ENCODE measurements at places on chromosomes 5 and 9.
A peak's percentile ranks its signal among the peaks of the same experiment; 100 is the strongest.

DNA sequence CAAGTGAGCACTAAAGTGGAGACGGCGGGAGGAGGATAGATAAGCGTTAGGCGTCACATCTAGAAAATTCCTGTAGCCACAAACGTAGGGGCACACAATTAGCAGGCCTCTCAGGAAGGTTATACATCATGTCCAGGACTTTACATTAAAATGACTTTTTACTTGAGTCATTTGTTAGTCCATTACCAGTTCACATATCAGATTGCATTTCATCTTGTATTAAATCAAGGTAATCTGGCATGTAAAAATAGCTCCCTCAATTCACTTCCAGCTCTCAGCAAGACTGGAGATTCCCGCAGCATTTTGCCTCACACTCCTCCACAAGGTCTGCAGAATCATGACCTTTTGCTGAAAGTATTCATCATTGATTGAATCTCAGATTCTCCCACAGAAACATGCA lies 118.8 kb downstream of the PRDM6 start:
- DNase-seq = no peak

GRCh38 chr5:76403766-76404222 lies 709 bp downstream of the IQGAP2 start:
- DNase-seq = peak; percentile 42

DNA sequence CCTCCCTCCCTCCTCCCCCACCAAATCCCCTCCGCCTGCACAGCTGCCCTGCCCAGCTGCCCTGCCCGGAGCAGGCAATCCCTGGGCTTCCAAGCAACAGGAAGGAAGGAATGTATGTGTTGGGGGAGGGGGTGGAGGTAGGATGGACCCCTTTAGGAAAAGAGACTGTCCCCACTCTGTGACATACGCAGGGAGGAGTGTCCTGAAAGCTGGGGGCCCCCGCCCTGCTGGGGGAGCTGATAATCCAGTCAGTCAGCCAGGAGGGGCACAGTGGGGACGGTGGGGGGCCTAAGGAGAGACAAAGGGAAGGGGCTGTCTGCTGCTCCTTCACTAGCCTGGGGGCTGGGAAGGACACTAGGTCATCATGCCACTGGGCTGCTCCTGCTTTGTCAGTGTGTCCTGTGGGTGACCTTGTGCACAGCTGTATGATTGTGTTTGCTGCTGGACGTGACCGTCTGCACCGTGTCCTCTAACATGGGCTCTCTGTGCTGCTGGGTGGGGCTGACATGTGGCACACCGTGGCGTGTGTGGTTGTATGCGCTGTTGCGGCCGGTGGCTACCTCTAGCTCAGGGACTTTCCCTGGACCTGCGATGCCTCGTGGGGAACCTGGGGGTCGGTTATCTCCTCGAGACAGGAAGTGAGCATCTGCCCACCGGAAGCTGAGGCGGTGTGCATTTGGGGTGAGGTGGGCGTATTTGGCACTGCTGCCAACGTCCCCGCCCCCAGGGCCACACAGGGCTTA lies 3.0 kb downstream of the N4BP3 start:
- no peak for DNase-seq

- no peak for DNase-seq
Observed at GRCh38 chr9:2493109-2493508, 128.5 kb upstream of the VLDLR start.

- DNase-seq = no peak
Observed at GRCh38 chr5:155753943-155754581, 572.9 kb upstream of the SGCD start.

GRCh38 chr5:173638126-173639040 lies 21.9 kb upstream of the BOD1 start:
- DNase-seq = no peak

GRCh38 chr5:149455889-149456409 lies 76.9 kb upstream of the IL17B start:
- DNase-seq = no peak

GRCh38 chr5:31107091-31107518 lies 86.4 kb upstream of the CDH6 start:
- DNase-seq = no peak

DNA sequence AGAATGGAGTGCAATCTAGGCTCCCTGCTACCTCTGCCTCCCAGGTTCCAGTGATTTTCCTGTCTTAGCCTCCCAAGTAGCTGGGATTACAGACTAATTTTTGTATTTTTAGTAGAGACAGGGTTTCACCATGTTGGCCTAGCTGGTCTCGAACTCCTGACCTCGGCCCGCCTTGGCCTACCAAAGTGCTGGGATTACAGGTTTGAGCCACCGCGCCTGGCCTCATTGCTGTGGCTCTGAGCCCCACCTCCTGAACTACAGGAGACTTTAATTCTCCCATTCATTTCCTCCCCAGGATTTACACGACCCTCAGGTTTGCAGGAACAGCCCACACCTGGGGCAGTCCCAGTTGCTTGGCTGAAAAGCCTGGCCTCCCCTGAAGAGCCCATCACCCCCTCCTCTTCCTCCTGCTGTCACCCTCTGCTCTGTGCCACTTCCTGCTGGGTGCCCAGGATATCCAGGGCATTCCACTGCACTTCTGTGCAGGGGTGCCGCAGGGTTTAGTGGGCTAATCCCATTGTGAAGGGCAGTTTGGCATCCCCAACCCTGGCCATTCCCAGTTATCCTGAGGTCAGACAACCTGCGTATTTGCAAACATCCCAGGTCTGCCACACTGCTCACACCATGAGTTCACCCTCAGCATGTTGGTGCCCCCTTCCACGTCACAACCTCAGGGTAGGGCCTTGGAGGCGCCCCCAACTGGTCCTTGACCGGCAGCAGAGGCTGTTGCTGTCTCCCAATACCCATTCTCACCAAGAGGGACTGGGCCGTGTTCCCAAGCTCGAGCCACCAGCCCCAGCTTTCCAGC lies 265.0 kb upstream of the IRX4 start:
- DNase-seq = no peak

GRCh38 chr5:147481874-147482705 lies 27.8 kb downstream of the DPYSL3 start:
- no peak for DNase-seq

- no peak for DNase-seq
Observed at GRCh38 chr9:20200991-20201431, 412.2 kb upstream of the SLC24A2 start.

DNA sequence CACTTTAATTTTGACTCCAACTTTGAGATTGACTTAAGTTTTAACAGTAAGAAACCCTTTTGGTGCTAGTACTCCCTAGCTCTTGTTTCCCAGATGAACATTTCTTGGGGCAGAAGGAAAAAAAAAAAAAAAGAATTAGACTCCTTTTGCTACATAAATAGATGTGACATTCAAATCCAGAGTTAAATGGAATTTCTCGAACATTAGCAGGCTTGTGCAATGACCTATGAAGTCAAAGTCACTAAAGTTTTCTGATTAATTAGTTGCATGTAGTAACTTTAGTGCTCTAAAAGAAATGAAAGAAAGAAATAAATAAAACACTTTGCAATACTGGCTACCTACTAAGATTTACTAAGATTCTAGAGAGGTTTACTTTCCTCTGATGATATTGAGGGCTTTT lies 106.8 kb downstream of the TMEM174 start:
- no peak for DNase-seq

GRCh38 chr5:32584646-32585045 lies 711 bp upstream of the SUB1 start:
- no peak for DNase-seq

GRCh38 chr9:38440516-38440915 lies 16.3 kb upstream of the IGFBPL1 start:
- no peak for DNase-seq

DNA sequence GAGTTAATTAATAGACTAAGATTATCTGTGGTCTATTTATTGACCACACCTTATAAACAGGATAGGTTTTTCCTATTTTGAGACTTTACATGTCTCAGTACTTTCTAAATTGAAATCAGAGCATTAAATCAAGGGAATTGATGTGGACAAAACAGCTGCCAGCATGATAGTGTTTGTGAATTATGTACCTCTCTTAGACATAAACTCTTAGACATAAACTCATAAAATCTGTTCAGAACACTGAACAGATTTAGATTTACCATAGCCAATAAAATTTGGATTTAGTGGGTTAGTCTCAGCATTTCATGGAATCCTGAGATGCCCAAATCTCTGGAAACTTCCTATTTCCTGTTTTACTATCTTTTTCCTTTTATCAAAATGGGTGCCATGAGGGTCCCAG lies 11.5 kb upstream of the AGXT2 start:
- no peak for DNase-seq

- DNase-seq = no peak
Observed at GRCh38 chr5:171149772-171150171, 159.3 kb upstream of the TLX3 start.

GRCh38 chr5:138978080-138978479 lies 102.9 kb upstream of the LRRTM2 start:
- DNase-seq = no peak

DNA sequence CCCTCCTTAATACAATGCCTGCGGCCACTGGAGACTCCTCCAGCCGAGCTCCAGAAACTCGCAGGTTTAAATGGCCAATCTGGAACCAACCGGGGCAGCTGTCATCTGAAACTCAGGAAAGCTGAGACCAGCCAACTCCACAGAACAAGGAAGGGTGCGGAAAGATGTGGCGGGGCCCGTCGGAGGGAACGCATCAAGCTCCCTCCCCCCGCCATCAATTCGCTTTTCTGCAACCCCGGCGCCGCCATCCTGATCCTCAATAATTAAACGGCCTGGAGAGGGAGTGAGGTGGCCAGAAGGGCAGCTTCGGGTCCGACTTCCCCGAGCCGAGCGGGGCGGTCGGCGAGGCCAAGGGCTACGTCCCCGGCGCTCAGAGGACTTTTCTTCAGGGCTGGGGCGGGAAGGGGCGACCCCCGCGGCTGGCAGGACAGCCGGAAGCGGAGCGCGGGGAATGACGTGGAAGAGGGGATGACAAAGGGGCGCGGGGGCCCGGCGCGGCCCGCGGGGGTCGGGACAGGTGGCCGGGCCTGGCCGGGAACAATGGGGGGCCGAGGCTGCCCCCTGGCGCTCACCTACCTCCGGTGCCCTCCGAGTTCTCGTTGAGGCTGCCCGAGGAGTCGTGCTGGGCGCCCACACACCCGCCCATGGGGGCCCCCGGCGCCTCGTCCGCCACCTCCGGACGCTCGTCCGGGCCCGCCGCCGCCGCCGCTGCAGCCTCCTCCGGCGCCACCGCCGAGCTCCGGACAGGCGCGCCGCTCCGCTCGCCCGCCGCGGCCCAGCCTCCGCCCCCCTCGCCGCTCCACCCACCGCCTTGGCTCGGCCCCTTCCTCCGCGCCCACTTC lies at the start of gene UBTD2:
Gene UBTD2 (minus strand): TSS at position 745 of the 842 bp plus-strand sequence. CDS start 99 bp downstream, at position 646.
- DNase-seq = peak; percentile 92

GRCh38 chr5:472076-472655 lies 29.2 kb downstream of the EXOC3 start:
- peak; percentile 87 for DNase-seq

DNA sequence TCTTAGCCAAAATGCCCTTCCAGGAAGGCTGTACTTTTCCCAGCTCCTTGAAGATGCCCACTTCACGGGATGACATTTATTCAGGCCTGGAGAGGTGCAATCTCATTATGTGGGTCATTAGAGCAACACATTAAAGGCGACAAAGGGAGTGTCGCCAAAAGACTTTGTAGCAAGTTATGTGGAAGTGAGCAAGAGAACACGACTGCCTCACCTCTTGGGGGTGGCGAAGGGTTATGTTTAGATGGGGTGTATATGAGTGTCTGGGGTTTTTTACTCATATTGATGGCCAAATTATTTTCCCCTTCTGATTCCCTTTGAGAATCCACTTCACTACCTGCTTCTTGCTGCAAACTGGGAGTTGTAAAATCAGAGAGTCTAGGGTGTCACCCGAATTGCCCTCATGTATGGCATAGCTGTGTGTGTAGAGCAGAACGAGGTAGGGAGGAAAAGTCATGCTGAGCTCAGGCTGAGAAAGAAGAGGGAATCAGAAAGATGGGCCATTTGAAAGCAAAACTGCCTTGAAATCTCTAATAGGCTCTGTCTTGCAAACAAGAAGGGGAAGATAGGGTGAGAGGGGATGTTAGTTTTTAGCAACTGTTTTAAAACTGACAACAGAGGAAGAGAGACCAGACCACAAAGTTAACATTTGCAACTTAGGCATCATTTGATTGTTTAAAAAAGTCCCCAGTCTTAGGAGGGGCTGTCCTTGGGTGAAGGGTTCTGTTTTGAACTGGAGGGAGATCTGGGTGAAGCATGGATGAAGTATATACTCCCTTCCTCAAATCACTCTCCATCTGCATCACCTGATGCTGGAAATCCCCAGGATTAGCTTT lies 97.1 kb upstream of the IL12B start:
- DNase-seq = no peak

GRCh38 chr5:76524868-76525267 lies 98.3 kb downstream of the F2RL2 start:
- no peak for DNase-seq

DNA sequence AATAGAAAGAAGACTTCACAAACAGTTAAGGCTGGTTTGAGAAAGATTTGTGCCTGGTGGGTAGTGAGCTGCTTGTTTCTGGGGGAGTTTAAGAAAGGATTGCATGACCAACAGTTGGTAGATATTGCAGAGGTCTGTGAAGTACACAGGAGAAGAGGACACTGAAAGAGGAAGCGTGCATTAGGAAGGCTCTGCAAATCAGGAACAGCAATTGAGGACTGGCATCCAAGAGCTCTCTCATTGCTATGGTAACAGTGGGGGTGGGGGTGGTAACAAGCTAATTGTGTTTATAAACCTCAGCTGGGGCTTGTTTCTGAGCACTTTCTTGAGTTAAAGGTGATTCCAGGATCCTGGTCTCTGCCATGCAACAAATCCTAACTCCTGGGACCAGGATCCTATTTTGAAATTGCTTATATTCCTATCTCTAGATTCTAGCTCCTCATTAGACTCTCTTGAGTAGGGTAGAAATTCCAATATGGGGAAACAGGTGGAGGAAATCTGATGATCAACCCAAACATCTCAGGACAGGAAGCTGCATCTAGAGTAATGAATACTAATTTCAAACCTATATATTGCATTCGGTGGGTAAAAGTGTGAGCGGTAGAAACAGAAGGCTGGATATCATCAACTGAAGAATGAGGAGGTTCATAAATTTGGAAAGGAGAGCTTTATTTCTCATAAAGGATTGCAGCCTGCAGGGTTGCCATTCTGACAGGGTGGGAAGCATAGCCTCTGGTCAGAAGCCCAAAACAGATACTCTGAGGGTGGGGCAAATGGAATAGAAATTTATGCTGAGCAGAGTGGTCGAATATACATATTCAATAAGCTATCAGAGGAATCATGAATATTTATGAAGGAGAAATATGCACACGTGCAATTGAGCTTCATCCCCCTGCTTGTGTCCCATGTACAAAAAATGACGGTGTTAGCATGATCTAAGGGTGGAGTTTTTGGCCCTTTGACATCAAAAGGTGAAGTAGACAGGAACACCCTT lies 79.4 kb downstream of the PTTG1 start:
- DNase-seq = no peak
